ENCODE measurements at places on chromosomes 16 and 17. TPM values are rescaled to one million over a fixed set of nuclear protein-coding genes. Genes with fewer than 3 reads are reported as not detected.
A peak's percentile ranks its signal among the peaks of the same experiment; 100 is the strongest.

- DNase-seq: no peak
Observed at GRCh38 chr17:28484296-28484695, 10.9 kb downstream of the SLC13A2 start.

- no peak for DNase-seq
Observed at GRCh38 chr16:51624080-51624775, 473.2 kb upstream of the SALL1 start.

DNA sequence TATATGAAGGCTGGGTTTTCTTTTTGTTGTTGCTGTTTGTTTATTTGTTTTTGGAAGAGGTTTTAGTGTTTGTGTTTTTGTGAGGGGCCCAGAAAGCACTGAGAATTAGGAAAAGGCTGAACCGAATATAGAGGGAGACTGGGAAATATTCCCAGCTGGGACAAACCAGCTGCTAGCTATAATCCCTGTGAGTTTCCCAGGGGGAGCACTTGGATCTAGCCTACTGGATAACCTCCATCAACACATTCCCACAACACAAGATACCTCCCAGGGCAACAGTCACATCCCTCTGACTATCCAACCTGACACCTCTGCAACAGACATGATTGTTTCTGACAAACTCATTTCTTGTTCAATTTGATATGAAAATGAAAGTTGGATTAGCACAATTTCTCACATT is 16.7 kb downstream of the CDH11 start:
- DNase-seq: no peak

DNA sequence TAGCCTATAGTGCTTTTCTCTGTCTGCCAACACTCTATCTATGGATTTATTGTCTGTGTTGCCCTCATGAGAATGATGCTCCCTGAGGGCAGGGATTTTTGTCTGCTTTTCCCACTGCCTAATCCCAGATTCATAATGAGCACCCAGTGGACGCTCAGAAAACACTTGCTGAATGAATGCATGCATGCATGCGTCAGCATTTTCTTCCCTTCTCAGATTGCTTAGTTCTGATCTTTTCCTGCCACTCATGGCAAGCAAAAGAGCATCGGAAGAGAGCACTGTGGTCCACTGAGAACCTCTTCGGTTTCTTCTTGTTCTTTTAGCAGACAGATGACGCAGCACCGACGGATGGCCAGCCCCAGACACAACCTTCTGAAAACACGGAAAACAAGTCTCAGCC is 246.8 kb downstream of the RBFOX1 start:
- no peak for DNase-seq

DNA sequence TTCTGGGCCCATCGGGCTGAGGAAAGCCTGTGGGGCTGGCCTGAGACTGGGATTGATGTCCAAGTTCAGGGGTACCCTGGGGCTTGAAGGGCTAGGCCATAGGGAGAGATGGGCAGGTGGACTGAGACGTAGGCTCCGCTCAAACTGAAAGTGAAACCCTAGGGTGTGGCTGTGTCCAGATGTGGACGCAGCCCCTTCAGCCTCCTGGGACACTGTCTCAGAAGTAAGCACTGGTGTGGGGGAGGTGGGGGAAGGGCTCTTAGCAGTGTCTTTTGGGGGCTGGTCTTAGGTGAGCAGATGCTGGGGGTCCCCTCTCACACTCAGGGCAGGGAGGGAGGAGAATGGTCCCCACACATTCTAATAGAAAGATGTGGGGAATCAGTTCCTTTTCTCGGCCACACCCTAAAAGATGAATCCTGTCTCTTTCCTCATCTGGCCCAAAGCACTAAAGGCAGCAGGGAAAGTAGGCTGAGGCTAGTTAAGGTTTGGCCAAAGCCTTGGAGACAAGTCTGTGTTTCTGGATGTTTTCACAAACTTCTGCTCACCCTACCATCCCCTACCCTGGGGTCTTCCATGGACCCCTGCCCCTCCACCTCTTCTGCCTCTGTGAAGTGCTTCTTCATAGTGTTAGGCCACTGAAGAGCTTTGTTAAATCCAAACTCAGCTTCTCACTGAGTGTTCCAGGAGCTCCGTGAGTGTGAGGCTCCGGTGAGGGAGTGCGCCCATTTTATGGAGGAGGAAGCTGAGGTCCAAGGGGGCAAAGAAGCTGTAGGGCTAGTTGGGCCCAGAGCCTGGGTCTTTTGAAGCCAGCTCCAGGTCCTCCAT is 5.6 kb downstream of the FMNL1 start:
- no peak for DNase-seq

DNA sequence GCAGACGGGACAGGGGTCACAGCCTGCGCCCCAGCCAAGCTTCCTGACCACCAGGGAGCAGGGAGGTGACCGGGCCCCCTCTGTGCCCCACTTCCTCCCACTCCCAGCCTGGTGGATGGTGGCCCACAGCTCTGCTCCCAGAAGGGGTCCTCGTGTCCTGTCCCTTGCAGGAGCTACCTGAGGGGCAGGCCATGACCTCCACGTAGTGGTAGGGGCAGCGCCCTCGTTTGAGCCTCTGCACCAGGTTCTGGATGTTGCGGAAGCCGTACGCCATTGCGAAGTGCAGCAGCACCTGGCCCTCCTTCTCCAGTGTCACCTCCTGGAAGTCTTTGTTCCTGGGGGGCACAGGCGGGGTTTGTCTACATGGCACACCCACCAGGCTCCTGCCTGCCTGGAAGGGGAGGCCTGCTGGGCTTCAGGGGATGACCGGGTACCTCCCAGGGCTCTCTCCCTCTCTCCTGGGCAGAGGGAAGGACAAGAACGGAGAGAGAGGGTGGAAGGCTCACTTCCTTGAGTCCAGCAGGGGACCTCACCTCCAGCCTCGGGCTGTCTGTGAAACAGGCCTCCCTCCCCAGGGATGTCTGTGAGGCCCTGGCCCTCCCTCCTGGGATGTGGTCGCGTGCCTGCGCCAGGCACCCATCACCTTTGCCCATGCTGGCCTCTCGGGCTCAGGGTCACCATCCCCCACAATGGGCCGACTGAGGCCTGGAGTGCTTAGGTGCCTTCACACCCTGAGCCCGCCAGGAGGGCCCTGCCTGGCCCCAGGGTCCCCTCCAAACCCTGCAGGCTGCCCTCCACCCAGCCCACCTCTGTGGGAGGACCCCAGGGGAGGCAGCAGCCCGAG is 4.0 kb downstream of the HAGHL start:
- no peak for DNase-seq

GRCh38 chr16:29141586-29142324 is 156.9 kb downstream of the LAT start:
- DNase-seq: peak; percentile 38

GRCh38 chr17:42901535-42902229 is 1.1 kb downstream of the G6PC1 start:
- no peak for DNase-seq

DNA sequence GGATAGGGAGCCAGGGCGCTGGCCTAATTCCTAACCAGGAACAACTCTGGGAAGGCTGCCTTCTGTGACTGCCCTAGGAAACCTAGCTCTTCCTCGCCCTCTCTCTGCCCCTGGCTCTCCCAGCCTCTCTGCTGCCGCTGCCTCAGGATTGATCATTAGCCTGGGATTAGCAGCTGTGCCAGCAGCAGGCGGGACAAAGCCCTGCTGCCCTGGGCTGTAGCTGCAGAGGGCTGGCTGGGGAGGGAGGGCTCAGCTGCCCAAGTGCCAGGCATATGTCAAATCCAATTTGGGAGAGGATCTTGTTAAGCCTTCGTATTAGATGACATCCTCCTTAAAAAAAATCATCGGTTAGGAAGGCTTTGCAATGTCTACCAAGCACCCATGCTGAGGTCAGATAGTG is 144.8 kb upstream of the CCL2 start:
- DNase-seq: no peak

- DNase-seq: no peak
Observed at GRCh38 chr17:1995907-1996799, 29.0 kb downstream of the RTN4RL1 start.

- DNase-seq: no peak
Observed at GRCh38 chr17:2723505-2723996, 12.0 kb upstream of the CLUH start.

DNA sequence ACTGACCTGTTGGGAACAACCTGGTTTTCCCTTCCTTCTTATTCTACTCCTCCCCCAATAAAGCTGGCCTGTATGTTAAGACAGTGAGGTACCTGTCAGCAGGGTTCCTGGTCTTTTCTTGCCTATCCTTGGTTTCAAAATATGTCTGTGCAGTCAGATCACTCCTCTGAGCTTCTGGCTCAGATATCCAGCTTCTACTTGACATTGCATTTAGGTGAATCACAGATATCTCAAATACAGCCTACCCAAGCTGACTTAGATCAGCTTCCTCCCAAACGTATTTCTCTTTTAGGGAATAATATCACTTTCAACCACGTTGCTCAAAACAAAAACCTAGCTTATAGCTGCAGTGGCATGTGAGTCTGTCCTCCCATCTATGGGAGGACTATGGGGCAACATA is 48.7 kb downstream of the TEX14 start:
- no peak for DNase-seq

DNA sequence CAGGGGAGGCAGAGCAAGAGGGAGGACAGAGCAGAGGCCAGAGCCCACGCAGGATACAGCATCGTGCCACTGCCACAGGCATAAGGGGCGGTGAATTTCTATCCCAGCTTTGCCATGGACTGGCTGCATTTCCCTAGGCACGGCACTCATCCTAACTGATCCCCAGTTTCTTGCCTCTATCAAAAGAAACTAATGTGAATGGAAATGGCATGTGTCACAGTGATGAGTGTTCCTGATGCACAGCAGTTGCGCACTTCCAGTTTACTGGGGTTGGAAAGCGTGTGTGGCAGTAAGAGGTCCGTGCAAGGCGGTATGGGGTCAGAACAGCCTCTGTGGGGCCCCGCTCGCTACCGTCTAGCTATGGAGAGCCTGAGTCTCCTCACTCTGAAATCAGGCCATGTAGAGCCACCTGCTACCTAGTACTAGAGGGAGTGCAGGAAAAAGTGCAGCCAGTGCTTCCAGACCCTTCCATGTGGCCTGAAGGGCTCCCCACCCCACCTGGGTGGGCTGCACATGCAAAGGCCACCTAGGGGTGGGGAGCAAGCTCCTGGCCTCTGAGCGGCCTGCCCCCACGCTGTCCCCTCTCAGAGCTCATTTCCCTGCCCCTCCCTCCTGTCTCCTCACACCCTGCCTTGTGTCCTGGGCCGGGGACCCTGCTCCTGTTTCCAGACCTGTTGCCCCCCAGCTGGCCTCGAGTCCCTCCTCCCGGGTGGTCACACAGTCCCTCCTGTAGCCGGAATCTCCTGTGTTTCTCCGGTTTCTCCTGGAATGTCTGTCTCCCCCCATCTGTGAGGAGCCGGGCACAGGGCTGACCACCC is 5.0 kb upstream of the KCNJ18 start:
- DNase-seq: no peak

- DNase-seq: peak; percentile 78
Observed at GRCh38 chr17:64262198-64262999, 661 bp downstream of the TEX2 start.

DNA sequence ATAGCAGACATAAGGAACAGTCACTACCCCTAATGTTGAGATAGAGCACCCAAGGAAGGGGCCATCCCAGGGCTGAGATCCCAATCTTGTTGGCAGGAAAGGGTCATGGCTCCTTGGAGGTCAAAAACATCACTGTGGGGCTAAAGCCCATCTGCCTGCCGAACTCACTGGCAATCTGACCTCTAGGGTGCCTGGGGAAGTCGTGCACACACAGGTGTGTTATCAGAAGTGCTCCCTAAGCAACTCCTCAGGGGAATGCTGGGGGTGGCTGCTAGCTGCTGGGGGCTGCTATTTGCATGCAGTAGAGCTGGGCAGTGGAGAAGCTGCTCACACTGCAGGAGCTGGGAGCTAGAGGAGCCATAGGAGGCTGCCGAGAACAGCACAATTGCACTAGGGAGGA is 47.5 kb upstream of the PHOSPHO1 start:
- no peak for DNase-seq

GRCh38 chr17:78834571-78834970 is 6.0 kb downstream of the USP36 start:
- no peak for DNase-seq

- no peak for DNase-seq
Observed at GRCh38 chr16:72313903-72314302, 141.9 kb upstream of the PMFBP1 start.

DNA sequence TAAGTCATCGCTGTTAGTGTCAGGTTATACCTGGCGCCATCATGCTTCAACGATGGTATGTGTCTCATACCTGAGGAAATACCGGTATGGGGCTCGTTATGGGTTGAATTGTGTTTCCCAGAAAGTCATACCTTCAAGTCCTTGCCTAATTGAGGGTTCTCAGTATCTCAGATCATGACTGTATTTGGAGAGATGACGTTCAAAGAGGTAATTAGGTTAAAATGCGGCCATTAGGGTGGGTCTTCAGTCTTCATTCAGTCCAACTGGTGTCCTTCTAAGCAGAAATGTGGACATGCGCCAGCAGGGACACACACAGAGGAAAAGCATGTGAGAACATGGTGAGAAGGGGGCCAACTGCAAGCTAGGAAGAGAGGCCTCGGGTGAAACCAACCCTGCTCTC is 37.5 kb upstream of the XYLT1 start:
- DNase-seq: no peak

- DNase-seq: no peak
Observed at GRCh38 chr17:6456914-6457687, 12.8 kb downstream of the PIMREG start.

GRCh38 chr16:79334127-79334526 is 266.4 kb downstream of the MAF start:
- no peak for DNase-seq

- DNase-seq: no peak
Observed at GRCh38 chr17:45963889-45964288, 35.2 kb upstream of the STH start.

MMP25 gene
- total RNA-seq: 0.41 TPM

KRTAP4-9 gene
- not detected for total RNA-seq

ADAM11 gene
- 3.1 TPM for total RNA-seq

FBXL16 gene
- 0.16 TPM for total RNA-seq

FOXL1 gene
- total RNA-seq: 0.36 TPM

Data from sigmoid colon (tissue), 7 donors.